ENCODE measurements at places on chromosomes 6 and 20.

- no peaks in the 10 kb centered on the region for H3K27me3 ChIP-seq
- no peaks in the 10 kb centered on the region for H3K4me1 ChIP-seq
- H3K4me3 ChIP-seq: no peak overlapping the region
- H3K27ac ChIP-seq: no peak overlapping the region
Observed at GRCh38 chr20:8118039-8118438, 14.0 kb upstream of the PLCB1 start.

- no peak for DNase-seq
- H3K4me3 ChIP-seq: no peak overlapping the region
- peak overlapping the region; percentile 24 for H3K27ac ChIP-seq
Observed at GRCh38 chr6:125013938-125014660, 51.9 kb downstream of the RNF217 start.

GRCh38 chr20:1345030-1345755, 16.3 kb upstream of the SDCBP2 start:
- peaks cover 12% of the 10 kb centered on the region for H3K4me1 ChIP-seq
- H3K4me3 ChIP-seq: no peak overlapping the region
- no peak for DNase-seq
- H3K27me3 ChIP-seq: no peaks in the 10 kb centered on the region
- H3K36me3 ChIP-seq: no peaks in the 10 kb centered on the region

- H3K27ac ChIP-seq: peak overlapping the region; percentile 83
- peak overlapping the region; percentile 76 for H3K4me3 ChIP-seq
- H3K27me3 ChIP-seq: no peaks in the 10 kb centered on the region
Observed at GRCh38 chr20:20712004-20712473, 405 bp downstream of the RALGAPA2 start.

- DNase-seq: no peak
- peaks cover 6% of the 10 kb centered on the region for H3K4me1 ChIP-seq
- no peaks in the 10 kb centered on the region for H3K27me3 ChIP-seq
- H3K4me3 ChIP-seq: no peak overlapping the region
- H3K27ac ChIP-seq: no peak overlapping the region
- no peaks in the 10 kb centered on the region for H3K36me3 ChIP-seq
Observed at GRCh38 chr6:73688351-73688750, 7.7 kb upstream of the CD109 start.

GRCh38 chr20:57399587-57400155, 8.5 kb downstream of the RBM38 start:
- H3K27ac ChIP-seq: no peak overlapping the region
- peaks cover 20% of the 10 kb centered on the region for H3K4me1 ChIP-seq
- H3K27me3 ChIP-seq: no peaks in the 10 kb centered on the region
- no peak overlapping the region for H3K4me3 ChIP-seq

DNA sequence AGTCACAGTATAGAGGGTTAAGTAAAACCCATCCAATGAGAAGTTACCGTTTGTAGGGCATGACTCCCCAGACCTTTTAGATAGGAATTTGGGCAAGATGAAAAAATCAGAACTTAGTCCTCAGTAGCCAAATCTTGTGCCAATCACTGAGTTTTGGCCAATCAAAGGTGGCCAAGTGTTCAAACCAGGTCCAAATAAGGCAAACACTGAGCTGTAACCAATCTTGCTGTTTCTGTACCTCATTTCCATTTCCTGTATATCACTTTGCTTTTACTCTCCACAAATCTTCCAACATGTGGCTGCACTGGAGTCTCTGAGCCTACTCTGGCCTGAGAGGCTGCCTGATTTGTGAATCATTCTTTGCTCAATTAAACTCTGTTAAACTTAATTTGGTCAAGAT, 81.8 kb upstream of the GPR6 start:
- H3K27me3 ChIP-seq: no peaks in the 10 kb centered on the region
- H3K36me3 ChIP-seq: no peaks in the 10 kb centered on the region
- H3K27ac ChIP-seq: no peak overlapping the region
- H3K4me1 ChIP-seq: no peaks in the 10 kb centered on the region
- no peak overlapping the region for H3K4me3 ChIP-seq

DNA sequence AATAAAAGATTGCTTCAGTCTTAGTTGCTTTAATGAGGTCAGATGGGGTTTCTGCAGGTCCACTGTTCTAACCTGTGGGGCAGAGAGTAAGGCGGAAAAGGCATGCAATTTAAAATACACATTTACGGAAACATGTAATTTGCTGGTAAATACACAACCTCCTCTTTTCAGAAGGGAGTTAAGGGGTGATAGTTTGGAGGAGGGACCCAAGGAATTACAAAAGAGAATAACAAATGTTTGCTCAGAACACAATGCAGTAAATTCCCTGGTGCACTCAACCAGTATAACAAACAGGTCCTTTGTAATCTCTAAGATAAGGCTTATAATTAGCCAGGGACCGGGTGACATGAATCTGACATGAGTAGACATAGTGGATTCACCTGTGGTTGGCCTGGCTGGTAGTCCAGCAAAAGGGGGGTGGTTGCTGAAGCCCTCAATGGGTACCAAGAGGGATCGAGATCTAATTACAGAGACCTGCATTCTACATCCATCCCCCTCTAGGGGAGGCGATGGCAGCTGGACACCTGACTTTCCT, 295.1 kb downstream of the PHACTR1 start:
- H3K27ac ChIP-seq: no peak overlapping the region
- no peak overlapping the region for H3K4me3 ChIP-seq
- peaks cover 51% of the 10 kb centered on the region for H3K27me3 ChIP-seq
- H3K36me3 ChIP-seq: no peaks in the 10 kb centered on the region
- peaks cover 2% of the 10 kb centered on the region for H3K4me1 ChIP-seq
- no peak for DNase-seq

GRCh38 chr20:48486065-48486464, 341.7 kb downstream of the PREX1 start:
- DNase-seq: no peak
- H3K27me3 ChIP-seq: peaks cover 1% of the 10 kb centered on the region
- no peak overlapping the region for H3K4me3 ChIP-seq

DNA sequence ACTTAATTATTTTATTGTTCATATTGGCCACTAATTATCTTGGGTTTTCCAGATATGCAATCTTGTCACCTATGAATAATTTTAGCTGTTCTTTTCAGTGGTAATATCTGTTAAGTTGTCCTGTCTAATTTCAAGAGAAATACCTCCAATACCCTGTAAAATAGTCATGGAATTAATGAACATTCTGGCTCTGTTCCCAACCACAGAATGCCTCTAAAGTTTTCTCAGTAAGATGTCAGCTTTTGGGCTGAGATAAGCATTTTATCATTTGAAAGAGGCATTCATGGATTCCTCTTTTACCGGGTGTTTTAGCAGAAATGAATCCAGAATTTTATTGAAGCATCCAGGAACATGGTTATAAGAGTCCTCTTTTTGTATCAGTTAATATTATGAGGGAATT, 109.3 kb downstream of the WDR27 start:
- no peaks in the 10 kb centered on the region for H3K36me3 ChIP-seq
- no peak overlapping the region for H3K4me3 ChIP-seq
- DNase-seq: peak; percentile 89
- H3K27me3 ChIP-seq: no peaks in the 10 kb centered on the region
- no peak overlapping the region for H3K27ac ChIP-seq

GRCh38 chr20:55009066-55009465, 533.7 kb downstream of the DOK5 start:
- H3K27me3 ChIP-seq: no peaks in the 10 kb centered on the region
- no peak overlapping the region for H3K4me3 ChIP-seq
- DNase-seq: no peak
- no peak overlapping the region for H3K27ac ChIP-seq
- no peaks in the 10 kb centered on the region for H3K36me3 ChIP-seq

- peaks cover 14% of the 10 kb centered on the region for H3K36me3 ChIP-seq
- peaks cover 11% of the 10 kb centered on the region for H3K4me1 ChIP-seq
- no peaks in the 10 kb centered on the region for H3K27me3 ChIP-seq
- DNase-seq: no peak
- H3K27ac ChIP-seq: no peak overlapping the region
Observed at GRCh38 chr20:31662372-31662854, 24.7 kb downstream of the COX4I2 start.

DNA sequence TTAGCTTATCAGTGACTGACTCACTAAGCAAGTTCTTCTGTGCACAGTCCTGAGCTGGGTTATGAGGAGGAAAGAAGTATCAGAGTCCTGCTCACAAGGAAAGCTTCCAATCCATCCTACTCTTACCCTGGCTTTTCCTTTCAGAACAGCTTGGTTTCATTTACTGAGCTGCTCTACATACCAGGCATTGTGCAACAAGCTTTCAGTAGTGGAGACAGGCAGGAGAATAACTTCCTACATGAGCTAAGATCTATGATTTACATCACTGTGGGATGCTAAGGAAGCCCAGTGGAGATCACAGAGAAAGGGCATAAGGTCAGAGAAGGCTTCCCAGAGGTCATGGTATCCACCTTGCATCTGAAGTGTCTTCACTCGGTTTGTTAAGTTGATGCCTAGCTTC, 144.5 kb downstream of the MAP3K7 start:
- peak; percentile 42 for DNase-seq
- H3K27me3 ChIP-seq: peaks cover 12% of the 10 kb centered on the region
- H3K36me3 ChIP-seq: no peaks in the 10 kb centered on the region
- no peak overlapping the region for H3K4me3 ChIP-seq
- no peaks in the 10 kb centered on the region for H3K4me1 ChIP-seq

DNA sequence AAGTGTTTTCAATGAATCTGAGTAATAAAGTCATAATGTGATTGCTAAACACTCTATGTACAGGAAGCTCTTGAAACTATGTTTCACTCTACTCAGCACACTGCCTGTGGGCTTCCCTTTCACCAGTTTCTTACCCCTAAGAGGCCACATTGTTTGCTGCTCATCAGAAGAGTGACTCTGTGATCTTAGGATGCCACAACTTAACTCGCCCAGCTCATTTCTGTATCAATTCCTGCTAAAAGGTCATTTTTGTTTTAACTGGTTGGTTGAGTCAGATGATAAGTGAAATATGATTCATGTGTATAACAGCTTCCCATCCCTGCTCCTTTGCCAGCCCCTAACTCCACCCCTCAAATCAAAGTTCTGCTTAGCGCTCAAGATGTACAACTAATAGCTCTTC, 9.8 kb upstream of the NDUFAF4 start:
- no peak overlapping the region for H3K4me3 ChIP-seq
- H3K36me3 ChIP-seq: no peaks in the 10 kb centered on the region
- peaks cover 16% of the 10 kb centered on the region for H3K27me3 ChIP-seq
- DNase-seq: peak; percentile 26
- no peaks in the 10 kb centered on the region for H3K4me1 ChIP-seq

DNA sequence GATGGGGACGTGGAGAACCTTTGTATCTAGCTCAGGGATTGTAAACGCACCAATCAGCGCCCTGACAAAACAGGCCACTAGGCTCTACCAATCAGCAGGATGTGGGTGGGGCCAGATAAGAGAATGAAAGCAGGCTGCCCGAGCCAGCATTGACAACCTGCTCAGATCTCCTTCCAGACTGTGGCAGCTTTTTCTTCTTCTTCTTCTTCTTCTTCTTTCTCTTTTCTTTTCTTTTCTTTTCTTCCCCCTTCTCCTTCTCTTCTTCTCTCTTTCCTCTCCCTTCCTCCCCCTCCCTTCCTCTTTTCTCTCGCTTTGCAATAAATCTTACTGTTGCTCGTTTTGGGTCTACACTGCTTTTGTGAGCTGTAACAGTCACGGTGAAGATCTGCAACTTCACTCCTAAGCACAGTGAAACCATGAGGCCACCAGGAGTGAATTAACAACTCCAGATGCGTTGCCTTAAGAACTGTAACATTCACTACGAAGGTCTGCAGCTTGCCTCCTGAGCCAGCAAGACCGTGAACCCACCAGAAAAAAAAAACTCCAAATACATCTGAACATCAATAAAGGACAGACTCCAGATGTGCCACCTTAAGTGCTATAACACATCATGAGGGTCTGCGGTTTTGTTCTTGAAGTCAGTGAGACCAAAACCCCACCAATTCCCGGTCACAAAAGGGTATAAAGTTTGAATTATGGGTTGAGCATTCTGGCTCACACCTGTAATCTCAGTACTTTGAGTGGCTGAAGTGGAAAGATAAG, 19.6 kb upstream of the SERPINB1 start:
- H3K36me3 ChIP-seq: no peaks in the 10 kb centered on the region
- H3K4me3 ChIP-seq: no peak overlapping the region
- no peak for DNase-seq

DNA sequence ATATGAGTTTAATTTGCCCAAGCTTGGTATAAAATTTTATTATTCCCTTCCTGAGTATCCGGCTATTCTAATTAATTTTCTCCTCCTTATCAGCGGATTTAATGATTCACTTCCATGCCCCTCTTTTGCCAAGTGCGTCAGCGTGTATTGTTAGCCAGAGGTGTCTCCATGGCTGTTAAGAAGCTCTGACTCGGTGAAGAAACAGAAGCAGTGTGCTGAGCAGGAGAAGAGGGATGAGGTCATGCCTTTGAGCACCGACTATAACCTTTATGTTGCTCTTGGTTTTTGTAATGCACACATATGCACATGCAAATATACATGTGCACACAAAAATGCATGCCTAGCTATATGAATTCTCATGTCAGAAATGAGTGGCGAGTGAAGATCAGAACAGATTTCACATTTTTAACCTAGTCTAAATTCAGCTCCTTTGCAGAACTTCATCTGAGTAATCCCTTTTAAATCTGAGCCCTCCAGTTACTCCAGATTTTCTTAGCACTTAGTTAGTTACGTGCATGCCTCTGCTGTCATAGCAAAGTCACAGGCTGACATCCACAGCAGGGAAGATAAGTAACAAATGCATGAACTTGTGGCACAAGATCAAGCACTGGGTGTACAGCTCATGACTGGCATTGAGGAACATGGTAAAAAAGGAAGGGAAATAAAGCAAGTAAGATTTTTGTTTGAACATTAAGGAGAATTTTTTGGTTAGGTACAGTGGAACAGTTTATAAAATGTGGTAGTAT, 24.3 kb downstream of the HTR1E start:
- no peak overlapping the region for H3K4me3 ChIP-seq
- no peaks in the 10 kb centered on the region for H3K36me3 ChIP-seq
- no peaks in the 10 kb centered on the region for H3K27me3 ChIP-seq
- H3K4me1 ChIP-seq: no peaks in the 10 kb centered on the region

DNA sequence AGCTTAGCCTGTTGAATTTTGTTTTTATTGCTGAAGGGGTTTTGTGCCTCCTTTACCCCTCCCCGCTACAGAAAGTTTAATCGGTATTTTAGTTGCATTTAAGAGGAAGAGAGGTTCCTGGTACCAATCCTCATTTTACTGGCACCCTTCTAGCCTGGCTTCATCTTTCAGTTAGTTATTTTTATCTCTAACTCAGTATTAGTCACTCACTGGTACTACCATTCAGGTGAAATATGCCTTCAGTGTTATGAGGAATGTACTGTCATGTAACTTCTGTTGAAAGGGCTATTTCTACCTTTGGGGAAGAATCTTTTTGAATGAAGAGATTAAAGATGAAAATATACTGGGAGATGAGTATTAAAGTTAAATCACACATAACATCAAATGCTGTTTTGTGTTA, 211.8 kb downstream of the CDKAL1 start:
- H3K36me3 ChIP-seq: no peaks in the 10 kb centered on the region
- no peaks in the 10 kb centered on the region for H3K27me3 ChIP-seq
- no peaks in the 10 kb centered on the region for H3K4me1 ChIP-seq

GRCh38 chr6:31266567-31267360, 5.1 kb downstream of the HLA-C start:
- H3K27me3 ChIP-seq: no peaks in the 10 kb centered on the region
- H3K4me3 ChIP-seq: no peak overlapping the region
- no peaks in the 10 kb centered on the region for H3K36me3 ChIP-seq
- no peak for DNase-seq

- DNase-seq: no peak
- H3K27ac ChIP-seq: no peak overlapping the region
- no peaks in the 10 kb centered on the region for H3K27me3 ChIP-seq
- H3K36me3 ChIP-seq: no peaks in the 10 kb centered on the region
- H3K4me1 ChIP-seq: no peaks in the 10 kb centered on the region
Observed at GRCh38 chr6:93136111-93136510, 283.2 kb downstream of the EPHA7 start.

Data from astrocyte (in vitro differentiated cells and primary cell).